GF-D8 (cell line): ENCODE measurements at places on chromosomes 7 and 10.

GRCh38 chr7:7612519-7612918 lies 28.0 kb upstream of the UMAD1 start:
- DNase-seq = no peak

GRCh38 chr10:30963992-30964930 lies 67.4 kb downstream of the ZNF438 start:
- DNase-seq = peak; percentile 59

DNA sequence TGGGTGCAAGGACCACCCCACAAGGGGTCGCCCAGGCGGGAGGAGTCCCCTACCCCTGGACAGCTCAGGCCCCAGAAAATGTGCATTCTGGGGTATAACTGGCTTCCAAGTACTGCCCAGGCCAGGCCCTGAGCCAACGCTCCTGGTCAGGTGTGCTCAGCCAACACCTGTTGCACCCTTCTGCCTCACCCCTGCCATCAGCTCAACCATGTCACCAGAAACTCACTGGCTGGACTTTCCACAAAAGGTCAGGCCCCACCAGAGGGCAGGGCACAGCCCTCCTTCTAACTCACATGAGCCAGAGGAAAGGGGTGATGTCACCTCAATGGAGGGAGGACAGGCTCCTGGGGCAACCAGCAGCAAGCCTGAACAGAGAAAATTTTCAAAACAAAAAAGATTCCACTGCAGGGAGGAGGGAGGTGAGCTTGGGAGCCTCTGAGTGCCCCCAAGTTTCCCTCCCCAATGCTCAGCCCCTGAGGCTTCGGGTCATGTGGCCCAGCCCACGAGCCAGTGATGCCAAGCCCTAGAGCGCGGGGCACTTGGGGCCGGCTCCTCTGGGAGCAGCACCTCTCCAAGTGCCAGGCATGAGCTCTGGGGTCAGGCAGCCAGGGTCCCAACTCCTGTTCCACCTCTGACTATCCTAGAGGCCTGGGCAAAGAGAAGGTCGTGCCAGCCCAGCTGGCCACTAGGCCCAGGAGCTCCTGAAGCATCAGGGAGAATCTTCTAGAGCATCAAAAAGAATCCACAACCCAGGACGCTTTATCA lies 2.2 kb downstream of the OGDHL start:
- no peak for DNase-seq

- DNase-seq = no peak
Measured at GRCh38 chr7:107692501-107692900, 31.9 kb downstream of the SLC26A4 start.

GRCh38 chr10:43258211-43258561 lies 8.7 kb downstream of the RASGEF1A start:
- DNase-seq = no peak

DNA sequence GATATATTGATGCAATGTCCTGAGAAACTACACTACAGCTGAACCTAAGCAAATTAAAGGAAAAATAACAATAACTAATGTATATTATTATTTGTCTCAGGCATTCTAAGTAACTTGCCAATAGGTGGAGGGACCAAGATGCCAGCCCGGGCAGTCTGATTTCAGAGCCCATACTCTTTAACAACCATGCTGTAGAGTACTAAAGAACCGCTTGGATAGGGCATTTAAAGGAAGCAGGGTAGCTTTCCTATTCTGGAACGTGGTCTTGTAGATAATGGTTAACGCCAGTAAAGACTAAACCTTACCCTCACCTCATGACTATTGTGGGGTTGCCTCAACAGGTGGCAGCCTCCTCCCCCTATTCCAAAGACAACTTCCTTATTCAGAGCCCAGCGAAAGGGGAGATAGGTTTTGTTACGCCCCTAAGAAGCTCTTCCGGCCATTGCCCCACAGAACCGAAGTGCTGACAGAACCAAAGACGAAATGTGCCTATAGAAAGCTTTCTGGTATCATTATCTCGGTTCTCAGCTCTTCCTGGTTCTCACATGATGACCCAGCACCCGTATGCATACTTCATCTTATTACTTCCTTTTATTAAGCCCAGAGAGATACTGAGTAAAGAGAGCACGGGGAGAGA lies 707 bp upstream of the C1GALT1 start:
- DNase-seq = peak; percentile 80

DNA sequence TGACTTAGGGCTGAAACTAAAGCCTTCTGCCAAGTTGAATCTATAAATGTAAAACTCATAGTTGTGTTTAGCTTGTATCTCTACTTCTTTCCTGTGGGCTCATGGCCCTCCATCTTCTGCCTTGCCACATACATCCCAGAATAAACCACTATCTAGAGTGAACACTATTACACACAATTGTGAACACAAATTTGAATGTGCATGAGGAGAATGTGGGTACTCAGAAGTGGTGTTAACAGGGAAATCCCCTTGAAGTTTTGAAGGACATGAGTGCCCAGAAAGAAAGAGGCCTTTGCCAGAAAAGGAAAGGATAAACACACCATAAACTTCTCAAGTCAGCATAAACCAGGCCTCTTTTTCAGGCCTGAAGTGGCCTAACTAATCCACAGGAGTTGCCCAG lies 20.2 kb upstream of the CCNJ start:
- no peak for DNase-seq

- no peak for DNase-seq
Measured at GRCh38 chr7:121397822-121398221, 1.7 kb upstream of the FAM3C start.

DNA sequence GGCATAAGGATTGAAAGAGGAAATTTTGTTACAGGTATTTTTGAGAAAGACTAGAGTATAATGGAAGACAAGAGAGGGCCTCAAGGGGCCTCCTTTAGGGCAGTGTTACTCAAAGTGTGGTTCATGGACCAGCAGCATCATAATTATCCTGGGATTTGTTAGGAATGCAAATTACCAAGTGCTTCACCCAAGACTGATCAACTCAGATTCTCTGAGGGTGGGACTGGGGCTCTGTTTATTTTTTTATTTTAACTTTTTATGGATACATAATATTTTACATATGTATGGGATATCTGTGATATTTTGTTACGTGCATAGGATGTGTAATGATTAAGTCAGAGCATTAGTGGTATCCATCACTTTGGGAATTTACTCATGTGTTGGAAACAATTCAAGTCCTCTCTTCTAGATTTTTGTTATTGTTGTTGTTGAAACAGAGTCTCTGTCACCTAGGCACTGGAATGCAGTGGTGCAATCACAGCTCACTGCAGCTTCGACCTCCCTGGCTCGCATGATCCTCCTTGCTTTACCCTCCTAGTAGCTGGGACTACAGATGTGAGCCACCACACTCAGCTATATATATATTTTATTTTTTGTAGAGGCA lies 2.2 kb upstream of the KCTD7 start:
- no peak for DNase-seq

- no peak for DNase-seq
Measured at GRCh38 chr7:156791241-156791640, 101.7 kb downstream of the LMBR1 start.

DNA sequence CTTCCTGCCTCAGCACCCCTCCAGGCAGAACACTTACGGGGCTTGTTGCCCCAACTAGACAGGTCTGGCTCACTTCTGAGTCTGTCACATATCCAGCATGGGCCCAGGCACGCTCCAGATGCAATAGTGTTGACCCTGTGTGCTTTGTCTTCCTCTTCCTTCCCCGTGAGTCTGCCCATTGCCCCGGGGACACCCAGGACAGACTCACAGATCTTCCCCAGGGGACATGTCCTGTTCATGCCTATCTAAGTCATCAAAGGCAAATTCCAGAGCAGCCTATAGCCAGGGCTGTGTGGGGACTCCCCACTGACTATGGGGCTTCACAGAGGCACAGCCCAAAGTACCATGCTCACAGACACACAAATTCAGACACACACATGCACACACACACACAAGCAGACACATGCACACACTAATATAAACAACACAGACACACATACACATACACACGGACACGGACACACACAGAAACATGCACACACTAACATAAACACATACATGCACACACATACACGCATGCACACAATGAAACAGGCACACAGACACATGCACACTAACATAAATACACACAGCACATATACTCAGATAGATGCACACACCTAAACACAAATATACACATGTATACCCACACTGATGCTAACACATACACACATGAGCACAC lies 175.8 kb downstream of the KCNMA1 start:
- no peak for DNase-seq

- DNase-seq = no peak
Measured at GRCh38 chr7:70229242-70229641, 631.0 kb downstream of the AUTS2 start.

DNA sequence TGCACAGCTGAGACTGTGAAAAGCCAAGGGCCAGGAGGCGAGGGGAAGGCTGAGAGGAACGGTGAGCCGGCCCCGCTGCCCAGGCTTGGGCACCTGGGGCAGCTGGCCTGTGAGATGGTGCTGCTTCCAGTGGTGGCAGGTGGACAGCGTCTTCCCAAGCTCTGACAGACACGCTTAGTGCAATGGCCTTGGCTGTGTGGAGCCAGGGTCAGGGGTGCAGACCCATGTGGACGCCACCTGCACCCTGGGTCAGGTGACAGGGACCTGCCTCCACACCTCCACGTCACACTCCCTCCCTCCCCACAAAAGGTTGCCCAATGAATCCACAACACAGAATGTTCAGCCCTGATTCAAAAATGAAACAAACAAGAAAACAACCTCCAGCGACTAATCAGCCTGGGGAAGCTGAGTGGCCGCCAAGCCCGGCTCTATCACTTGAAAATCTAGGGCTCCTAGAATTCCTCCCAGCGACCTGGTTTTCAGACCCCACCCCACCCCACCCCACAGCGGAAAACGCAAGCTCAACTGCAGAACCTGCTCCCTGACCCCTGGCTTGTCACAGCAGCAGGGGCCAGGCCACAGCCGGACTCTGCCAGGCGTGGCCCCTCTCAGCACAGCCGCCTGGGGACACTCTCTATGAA lies 54.3 kb downstream of the PRKAG2 start:
- DNase-seq = no peak

GRCh38 chr7:5636914-5637313 lies 144.5 kb downstream of the RNF216 start:
- no peak for DNase-seq

GRCh38 chr7:116501425-116502167 lies 2.1 kb downstream of the CAV2 start:
- no peak for DNase-seq

GRCh38 chr10:77710759-77711682 lies 73.4 kb upstream of the KCNMA1 start:
- no peak for DNase-seq

DNA sequence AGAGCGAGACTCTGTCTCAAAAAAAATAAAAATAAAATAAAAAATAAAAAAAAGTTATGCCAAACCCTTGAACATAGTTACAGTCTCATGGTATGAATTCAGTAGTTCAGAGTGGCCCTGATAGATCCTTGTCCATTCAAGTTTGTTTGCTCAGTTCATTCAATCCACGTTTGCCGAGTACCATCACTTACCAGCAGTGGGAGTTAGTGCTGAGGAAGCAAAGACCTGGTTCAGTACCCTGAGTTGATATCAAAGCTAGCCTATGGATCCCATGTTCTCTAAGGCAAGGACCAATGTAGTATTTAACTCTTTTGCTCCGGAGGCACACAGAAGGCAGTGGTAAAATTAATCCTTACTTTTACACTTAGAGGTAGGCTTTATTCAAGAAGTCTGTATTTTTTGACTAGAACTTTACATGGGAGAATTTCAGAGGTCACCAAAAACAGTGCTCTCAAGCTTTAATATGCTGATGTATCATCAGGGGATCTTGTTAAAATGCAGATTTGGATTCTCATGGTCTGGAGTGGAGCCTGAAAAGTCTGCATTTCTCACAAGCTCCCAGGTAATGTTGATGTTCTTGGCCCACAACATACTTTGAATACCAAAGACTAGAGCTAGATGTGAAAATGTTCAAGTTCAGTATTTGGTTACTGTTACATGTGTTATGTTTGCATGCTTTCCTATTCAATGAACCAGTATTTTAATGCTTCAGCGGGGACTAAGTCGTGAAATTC lies 38.1 kb upstream of the HBP1 start:
- DNase-seq = no peak

GRCh38 chr7:76409537-76409936 lies at the start of gene SSC4D:
SSC4D (minus strand) TSS chr7:76409697; CDS start chr7:76404439, 5,258 bp downstream.
- no peak for DNase-seq

DNA sequence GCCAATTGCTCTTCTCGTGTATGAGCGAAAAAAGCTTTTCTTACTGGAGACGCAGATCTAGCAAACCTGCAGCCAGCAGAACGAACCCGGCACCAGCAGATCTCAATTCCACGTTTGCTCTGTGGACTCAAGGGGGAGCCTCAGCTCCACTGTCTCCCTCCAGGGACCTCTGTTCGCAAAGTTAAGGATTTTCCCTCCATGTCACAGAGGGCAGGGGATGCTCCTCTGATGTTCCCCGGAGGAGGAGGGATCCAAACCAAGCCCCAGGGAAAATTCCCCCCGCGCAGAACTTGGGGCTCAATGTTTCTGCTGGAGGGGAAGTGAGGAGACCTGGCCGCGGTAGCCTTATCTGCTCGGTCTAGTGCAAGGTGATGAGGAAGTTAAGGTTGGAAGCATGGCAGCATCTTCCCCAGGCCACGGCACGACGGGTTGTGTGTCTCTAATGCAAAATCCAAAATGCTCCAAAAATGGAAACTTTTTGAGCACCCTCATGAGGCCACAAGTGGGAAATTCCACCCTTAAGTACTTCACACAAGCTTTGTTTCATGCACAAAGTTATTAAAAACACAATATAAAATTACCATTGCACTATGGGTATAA lies 9.0 kb downstream of the IQCE start:
- no peak for DNase-seq

DNA sequence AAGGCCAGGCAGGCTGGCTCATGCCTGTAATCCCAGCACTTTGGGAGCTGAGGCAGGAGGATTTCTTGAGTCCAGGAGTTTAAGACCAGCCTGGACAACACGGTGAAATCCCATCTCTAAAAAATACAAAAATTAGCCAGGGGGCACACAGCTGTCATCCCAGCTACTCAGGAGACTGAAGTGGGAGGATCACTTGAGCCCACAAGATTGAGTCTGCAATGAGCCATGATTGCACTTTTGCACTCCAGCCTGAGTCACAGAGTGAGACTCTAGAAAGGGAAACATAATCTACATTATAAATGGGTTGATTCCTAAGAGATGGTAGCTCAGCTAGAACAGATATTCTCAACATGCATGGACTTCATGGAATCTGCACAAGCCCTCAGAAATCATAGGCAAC lies 6.3 kb upstream of the LIPF start:
- no peak for DNase-seq

- DNase-seq = no peak
Measured at GRCh38 chr7:148289630-148290029, 300.9 kb upstream of the C7orf33 start.

DNA sequence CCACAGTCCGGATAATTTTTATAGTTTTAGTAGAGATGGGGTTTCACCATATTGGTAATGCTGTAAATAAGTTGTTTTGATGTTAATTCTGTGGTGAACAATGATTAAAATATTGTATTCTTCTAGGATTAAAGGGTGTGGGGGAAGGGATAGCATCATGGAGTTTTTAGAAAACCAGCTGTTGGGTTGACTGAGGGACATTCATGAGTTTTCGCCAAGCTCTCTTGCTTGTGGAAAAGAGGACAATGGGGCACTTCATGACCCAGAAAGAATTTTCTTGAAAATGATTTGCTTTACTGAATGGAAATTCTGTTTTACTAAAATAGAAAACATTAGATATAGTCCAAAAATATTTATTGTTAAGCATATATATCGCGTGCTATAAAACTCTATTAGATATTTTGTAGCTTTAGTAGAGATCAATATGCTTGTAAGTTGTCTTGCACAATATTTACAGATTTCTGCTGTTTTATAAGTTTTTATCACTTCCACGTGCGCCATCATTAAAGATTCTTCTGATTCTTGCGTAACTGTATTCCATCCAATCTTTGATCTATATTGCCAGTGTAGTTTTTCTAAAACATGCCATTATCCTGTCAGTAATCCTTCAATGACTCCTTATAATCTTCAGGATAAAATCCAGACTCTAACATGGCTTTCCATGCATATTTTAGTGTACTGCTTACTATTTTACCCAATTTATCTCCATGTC lies 41.8 kb downstream of the LCOR start:
- no peak for DNase-seq
